Stimulated activated CD8-positive, alpha-beta memory T cell treated with anti-CD3 and anti-CD28 coated beads, Interleukin-4, amount 100 ng/mL, for 48 hours (primary cell): ENCODE measurements at places on chromosomes 7 and 10.

GRCh38 chr7:98831641-98832221 is 38.1 kb downstream of the TMEM130 start:
- DNase-seq, result peak; percentile 77

DNA sequence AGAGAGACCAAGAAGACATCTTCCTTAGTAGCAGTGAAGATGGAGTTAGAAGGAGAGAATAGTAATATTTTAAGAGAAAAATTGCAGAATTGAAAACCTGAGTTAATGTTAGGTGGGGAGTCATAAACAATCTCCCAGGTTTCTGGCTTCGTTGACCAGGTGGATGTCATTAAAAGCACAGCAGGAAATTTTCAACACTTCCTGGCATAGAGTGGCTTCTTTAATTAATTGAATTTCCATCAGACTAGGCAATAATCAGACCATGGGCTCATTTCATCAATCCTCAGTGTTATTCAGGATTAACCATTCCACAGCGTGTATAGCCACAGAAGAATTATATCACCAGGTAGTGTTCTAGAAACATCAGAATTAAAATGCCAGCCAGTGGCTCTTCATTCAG is 268.2 kb downstream of the CCDC3 start:
- DNase-seq, result no peak

GRCh38 chr7:98877692-98878364 is 504 bp upstream of the TRRAP start:
- no peak for DNase-seq

- no peak for DNase-seq
These were observed 15.8 kb upstream of the CPA1 start for GRCh38 chr7:130364451-130364850.

DNA sequence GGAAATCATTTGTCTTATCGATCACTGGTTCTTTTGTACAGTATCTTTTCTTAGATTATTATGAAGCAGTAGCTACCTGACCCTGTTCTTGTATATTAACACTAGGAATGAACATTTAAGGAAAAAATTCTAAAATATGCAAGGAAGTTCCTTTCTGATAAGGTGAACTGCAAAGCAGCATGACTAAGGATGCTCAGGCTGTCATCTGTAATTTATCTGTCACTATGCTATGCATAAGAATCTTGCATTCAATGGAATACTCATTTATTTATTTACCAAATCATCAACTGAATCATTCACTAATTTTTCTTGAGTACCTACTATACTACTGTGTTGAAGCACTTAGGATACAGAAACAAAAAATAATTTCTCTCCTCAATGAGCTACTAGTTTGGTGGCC is 5.8 kb downstream of the GSDME start:
- no peak for DNase-seq

- DNase-seq, result no peak
These were observed 55.5 kb upstream of the SYPL1 start for GRCh38 chr7:106167439-106168136.

DNA sequence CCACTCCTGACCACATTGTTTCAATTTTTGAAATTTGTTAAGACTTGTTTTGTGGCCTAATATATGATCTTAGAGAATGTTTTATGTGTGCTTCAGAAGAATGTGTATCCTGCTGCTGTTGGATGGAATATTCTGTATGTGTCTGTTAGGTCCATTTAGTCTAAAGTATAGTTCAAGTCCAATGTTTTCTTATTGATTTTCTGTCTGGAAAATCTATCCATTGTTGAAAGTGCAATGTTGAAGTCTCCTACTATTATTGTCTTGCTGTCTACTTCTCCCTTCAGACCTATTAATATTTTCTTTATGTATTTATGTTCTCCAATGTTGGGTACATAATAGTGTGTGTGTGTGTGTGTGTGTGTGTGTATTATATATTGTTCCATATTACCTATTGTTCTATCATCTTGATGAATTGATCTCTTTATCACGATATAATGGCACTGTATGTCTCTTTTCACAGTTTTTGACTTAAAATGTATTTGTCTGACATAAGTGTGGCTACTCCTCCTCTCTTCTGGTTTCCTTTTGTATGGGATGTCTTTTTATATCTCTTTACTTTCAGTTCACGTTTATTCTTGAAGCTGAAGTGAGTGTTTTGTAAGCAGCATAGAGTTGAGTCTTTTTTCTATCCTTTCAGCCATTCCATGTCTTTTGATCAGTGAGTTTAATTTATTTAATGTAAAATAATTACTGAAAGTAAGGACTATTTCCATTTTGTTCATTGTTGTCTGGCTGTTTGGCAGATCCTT is 61.3 kb downstream of the AKR1D1 start:
- no peak for DNase-seq

DNA sequence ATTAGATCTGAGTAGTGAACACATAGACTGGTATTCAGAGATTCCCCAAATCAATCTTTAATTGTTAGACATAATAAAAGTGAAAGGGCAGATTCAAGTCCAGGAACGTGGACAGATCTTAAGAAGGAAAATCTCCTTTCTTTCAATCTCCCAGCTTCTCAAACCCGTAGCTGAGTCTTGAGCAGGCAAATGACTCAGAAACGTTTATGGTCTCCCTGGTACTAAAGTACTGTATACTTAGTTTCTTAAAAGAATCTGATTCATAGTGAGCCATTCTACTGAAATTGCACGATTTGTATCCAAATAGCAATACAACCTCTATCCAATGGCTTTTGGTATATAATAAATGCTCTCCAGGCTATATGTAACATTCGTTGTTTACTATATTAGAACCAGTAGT is 140.4 kb upstream of the RHEB start:
- DNase-seq, result no peak

GRCh38 chr10:61943674-61944378 is 42.3 kb downstream of the ARID5B start:
- DNase-seq, result no peak

DNA sequence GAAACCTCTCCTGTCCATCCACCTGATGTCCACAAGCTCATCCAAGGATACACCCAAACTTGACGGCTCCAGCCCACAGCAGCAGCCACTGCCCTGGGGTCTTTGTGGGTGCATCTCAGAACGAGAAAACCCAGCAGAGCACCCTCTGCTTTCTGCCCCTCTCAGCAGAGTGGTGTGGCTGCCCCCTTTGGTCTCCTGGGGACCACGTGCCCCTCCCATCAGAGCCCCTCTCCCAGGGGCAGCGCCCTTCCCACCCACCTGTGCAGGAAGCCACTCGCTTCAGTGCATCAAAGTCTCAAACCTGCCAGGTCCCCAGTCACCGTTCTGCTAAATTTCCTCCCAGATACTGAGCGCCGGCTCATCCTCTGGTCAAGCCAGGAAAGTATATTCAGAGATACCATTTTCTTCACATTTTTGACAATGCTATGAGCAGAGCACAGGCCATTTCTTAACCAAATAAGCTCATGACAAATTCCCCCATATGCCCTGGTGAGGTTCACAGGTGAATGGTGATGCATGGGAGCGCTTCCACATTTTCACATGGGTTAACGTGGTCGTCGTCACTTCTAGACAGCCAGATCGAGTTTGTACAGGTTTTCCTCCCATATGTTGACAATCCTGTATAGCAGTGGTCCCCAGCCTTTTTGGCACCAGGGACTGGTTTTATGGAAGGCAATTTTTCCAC is 32.4 kb downstream of the CAMK2B start:
- peak; percentile 12 for DNase-seq

DNA sequence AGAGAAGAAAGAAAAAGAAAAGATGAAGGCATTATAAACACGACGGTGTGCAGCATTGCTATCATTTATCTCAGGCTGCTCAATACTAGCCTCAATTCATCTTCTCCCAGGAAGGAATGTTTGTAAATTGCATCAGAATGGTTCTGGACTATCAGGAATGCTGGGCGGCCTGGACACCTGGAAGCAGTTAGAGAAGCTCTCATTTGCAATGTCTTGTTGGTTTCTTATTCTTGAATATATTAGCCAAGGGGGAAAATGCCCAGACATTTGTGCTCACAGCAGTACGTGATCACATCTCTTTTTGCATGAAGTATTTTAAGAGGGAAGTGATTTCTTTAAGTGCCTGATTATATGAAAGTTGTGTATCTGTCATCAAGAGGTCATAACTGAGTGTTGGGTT is 85.6 kb upstream of the IMMP2L start:
- DNase-seq, result no peak

GRCh38 chr10:14074062-14074884 is 256.5 kb downstream of the FRMD4A start:
- DNase-seq, result no peak

DNA sequence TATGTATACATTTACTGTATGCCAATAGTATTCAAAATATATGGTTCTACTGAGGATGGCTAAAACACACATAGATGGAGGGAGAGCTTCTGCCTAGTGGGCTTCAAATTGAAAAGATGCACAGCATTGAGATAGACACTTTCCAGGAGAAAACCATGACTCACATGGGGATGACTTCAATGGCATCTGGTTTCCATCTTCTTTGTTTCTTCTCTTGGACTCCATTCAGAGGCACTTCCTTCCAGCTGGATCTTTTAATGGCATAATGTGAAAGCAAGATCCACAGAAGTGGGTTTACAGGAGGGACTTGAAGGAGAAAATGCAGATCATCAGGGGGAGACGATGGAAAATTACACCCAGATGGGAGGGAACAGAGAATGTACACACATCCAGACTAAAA is 84.9 kb downstream of the ZNF365 start:
- DNase-seq, result no peak

- DNase-seq, result no peak
These were observed 13.4 kb upstream of the HNRNPH3 start for GRCh38 chr10:68318331-68319059.

GRCh38 chr7:18153183-18153748 is 125.6 kb upstream of the PRPS1L1 start:
- DNase-seq, result no peak

DNA sequence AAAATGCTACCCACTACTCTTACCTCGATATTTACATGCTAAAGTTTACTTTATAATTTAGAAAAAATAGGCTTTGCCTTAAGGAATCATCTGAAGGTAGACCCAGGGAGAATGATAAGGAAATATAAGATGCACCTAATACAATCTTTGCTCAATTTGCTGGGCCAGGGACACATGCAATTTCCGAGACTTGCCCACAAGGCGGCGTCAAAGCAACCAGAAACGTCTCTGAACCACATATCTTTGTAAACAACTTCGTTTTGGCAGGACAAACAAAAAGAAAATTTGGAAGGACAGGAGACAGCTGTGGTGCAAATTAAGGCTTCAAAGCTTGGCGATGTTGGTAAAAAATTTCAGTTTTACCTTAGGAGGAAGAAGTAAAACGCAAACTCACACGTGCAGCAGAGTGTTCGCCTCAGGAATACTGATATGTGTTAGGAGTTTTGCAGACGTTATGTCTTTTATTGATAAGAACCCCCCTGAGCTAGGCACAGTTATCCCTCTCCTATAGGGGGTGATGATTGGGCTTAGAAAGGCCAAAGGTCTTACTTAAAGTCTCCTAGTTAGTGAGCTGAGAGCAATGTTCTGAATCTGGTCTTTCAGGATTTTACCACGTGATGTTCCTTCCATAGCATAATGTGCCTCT is 134.3 kb downstream of the PRKCQ start:
- peak; percentile 70 for DNase-seq

DNA sequence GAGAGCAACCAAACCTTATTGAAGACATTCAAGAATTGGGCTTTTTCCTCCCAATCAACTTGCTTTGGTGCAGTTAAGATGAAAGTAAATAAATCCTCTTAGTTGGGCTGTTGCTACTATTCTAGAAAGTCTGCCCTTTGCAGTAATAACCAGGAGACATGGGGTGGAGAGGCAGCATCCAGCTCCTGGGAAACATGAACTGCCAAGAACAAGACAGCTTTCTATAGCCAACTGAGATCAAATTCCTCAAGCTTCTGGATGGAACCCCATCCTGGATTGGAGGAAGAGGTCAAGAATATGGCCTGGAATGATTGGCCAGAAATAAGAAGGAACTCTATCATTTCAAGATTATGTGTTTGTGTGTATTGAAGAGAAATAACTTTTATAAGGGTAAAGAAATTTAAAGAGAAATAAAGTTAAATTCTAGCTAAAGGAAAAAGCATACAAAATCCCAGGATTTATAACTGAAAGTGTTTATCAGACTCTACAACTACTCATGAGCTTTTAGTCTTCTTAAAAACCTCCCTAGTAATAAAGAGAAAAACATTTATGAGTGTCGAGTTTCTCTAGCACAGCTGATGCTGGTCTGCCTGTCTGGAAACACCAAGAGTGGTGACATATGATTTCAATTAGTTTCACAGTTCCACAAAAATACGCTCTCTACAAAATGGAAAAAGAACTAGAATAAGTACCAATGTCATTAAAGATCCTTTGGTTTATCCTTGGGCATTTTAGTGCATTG is 70.1 kb upstream of the COL1A2 start:
- DNase-seq, result no peak

DNA sequence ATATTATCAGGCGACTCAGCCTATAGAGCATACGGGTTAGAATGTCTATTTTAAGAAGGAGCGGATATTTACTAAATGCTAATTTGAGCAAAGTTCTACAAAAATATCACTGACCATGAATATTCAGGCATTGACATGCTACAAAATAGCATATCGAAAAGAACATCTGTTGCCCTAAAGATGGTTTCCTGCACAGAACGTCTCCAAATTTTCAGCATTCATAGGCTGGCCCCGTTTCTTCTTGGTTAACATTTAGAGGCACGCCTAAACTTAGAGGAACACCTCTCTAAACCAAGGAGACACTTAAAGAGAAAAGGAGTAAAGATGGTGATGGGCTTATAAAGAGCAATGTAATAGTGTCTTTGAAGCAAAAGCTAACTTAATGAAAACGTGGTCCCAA is 1.3 kb upstream of the MINPP1 start:
- no peak for DNase-seq

DNA sequence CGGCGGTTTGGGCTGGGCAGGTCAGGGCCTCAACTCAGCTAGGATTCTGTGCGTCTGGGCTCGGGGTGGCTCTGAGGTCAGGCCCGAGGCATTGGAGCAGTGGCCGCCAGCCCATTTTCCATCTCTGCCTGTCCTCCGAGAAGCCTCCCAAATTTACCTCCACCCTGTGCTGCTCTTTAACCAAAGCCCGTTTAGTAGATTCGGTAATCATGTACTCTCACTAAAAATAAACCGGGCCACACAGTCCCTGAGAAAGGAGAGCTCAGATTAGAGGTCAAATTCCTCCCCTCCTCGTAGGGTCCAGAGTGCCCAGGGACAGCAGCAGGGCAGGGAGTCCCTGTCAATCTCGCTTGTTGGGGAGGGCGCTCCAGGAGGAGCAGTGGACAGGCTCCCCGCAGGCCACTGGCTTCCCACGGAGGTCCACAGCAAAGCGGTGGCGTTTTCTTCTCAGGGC is 88.7 kb upstream of the CHST15 start:
- DNase-seq, result no peak

DNA sequence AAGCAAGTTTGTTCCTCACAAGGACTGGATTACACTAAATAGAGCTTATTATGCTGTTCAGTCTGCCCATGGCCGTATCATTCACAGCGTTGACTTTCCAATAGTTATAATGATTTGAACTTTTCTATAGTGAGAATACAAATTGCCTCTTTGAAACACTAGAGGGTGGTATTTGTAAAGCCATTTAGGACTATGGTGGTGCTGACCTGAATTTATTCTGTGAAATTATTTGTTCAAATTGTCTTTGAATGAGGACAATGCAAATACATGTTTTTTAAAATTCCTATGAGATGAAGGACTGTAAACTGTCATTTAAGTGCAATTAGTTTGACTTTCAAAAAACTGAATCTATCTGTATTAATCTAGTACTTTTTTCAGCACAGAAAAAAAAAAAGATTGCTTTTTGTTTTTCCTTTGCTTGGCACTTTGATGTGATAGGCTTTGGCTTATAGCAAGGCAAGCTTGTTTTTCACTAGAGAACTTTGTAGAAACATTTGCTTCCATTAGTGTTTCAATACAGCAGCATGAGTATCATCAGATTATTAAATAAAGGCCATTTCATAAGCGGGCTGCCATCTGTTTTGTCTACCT is 122.7 kb upstream of the TMEM229A start:
- DNase-seq, result no peak

- no peak for DNase-seq
These were observed 412.3 kb upstream of the FOXK1 start for GRCh38 chr7:4269746-4270145.
